ENCODE measurements at places on chromosomes 4 and X.

GRCh38 chrX:56797574-56798338 lies 68.7 kb downstream of the NBDY start:
- DNase-seq: no peak

GRCh38 chr4:185793716-185794115 lies 18.3 kb downstream of the SORBS2 start:
- no peak for DNase-seq

GRCh38 chrX:8404471-8404870 lies 60.2 kb upstream of the VCX3B start:
- no peak for DNase-seq

DNA sequence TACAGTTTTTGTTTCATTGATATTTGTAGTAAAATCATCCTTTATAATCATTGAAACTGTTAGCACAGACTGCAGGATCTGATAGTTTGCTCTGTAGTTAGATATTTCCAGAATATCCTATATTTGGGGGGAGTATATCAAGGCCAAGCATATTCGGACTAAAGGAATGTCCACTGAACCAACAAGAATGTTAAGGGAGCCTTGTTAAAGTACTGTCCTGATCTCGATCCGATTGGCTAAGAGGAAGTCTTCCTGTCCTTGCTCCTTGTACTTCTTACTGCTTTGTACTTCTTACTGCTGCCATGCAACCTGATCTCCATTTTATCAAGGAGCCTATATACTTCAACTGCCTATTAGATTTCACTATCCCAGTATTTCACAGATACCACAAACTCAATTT lies 449.3 kb downstream of the RPA4 start:
- no peak for DNase-seq

- DNase-seq: no peak
Observed at GRCh38 chrX:73683236-73683859, 120.4 kb downstream of the CHIC1 start.

- no peak for DNase-seq
Observed at GRCh38 chr4:37561803-37562207, 124.4 kb downstream of the RELL1 start.

GRCh38 chr4:147019091-147019490 lies 73.4 kb upstream of the TTC29 start:
- DNase-seq: peak; percentile 19

DNA sequence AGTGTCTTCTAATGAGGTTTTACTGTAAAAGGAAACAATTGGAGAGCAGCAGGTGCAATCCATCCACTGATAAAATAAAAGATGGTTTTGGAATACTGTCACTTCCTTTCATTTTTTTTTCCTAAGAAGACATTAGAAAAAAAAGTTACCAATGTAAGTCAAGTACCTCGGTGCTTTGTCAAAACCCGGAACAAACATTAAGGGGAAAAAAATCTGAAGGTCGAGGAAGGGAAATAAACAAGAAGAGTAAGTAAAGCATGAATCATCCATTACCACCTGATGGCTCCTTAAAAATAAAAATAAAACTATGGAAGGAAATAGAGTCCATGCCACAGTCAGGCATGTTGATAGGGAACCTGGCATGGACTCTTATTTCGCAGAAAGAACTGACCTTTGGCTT lies 15.3 kb upstream of the XPNPEP2 start:
- no peak for DNase-seq

DNA sequence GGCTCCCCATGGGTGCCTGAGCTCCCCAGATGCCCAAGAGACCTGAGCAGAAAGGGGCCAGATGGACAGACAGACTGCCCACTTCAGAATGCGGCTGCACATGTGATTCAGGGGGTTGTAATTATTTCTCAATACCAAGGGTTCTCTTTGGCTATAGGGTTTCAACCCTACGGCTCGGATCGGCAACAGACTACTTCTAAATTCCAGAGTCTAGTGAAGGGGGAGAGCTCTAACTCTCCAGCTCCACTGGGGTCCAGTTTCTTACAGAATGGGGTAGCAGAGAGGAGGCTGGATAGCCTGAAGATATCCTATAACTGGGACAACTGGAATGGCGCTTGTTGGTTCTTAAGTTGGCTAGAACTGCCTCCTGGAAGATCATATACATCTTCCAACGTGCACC lies 136.3 kb downstream of the MGST2 start:
- DNase-seq: no peak

DNA sequence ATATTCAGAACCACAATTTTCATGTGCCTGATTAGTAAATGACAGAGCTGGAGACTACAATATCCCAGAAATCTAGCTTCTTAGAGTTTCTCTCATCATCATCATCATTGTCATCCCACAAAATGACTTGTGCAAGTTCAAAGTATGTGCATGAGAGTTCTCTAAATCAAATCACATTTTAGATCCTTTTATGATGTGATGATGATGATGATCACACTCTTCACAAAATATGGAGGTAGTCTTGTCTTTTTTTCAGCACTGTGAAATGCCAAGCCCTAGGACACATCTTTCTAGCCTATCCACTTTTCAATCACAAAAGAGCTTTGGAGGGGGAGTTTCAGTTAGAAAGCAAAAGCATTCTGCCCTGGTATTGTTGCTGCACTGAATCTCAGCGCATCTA lies 7.4 kb downstream of the MBNL3 start:
- no peak for DNase-seq

GRCh38 chrX:7146020-7146702 lies 1.4 kb upstream of the STS start:
- no peak for DNase-seq

DNA sequence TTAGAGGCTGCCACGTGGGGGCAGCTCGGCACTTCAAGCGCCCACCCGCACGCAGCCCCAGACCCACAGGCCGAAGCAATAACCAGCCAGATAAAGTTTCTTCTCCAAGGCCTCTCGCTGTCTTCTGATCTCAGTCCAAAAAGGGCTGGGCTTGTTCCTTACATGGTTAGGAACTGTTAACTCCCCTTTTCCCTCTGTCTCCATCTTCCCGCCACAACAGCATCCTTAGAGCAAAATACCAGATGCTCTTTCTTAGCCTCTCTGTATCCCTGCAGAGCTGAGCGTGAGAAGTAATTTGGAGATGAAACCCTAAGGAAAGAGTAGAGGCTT lies 23.4 kb upstream of the KIAA1210 start:
- DNase-seq: no peak

GRCh38 chrX:54708404-54708803 lies 89.7 kb downstream of the ITIH6 start:
- DNase-seq: no peak

DNA sequence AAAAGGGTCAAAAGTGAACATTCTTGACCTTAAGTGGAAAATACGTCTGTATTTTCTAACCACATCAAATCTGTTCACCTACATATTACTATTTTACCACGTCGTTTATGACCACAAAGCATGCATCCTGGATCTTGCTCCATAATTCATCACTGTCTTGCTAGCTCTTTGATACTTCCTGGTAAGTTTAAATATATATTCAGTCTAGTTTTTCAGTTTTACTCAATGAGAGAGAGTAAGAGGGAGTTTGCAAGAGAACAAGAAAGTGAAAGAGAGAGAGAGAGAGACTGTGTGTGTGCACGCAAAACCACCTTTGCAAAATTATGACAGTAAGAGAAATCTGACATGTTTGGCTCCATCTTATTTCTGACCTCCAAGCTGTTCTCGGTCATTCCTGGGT lies 173.7 kb upstream of the GALNTL6 start:
- DNase-seq: no peak

DNA sequence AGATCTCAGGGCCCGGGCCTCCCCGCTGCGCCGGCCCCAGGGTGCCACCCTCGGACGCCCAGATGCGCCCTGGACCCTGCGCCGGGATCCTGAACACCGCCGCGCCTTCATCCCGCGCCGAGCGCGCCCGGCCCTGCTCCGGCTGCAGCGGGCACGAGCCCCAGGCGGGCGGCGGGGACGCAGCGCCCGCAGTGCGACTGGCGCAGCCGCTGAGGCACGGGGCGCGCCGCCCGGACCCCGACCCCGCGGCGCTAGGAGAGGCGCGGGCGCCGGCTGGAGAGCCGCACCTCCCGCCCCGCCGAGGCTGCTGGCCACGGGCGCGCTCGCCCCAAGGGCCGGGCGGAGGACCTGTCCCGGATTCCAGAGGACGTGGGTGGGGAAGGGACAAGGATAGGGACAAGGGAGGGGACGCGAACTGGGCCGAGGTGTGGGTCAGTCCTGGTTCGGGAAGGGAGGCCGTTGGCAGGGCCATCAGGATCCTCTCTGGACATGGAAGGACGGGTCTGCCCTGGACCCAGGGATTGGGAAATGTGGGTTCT lies 1.1 kb downstream of the ZFYVE28 start:
- DNase-seq: no peak

GRCh38 chrX:148288451-148288850 lies 212.0 kb upstream of the AFF2 start:
- DNase-seq: no peak

DNA sequence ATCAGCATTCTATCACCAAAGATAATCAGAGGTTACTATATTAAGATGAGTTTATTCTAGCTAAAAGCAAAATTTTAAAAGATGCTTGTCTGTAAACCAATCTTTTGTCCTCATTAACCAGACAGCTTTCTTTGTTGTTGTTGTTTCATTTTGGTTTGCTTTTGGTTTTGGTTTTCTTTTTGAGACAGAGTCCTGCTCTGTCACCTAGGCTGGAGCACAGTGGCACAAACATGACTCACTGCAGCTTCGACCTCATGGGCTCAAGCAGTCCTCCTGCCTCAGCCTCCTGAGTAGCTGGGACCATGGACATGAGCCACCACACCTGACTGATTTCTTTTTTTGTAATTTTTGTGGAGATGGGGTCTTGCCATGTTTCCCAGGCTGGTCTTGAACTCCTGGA lies 102.9 kb downstream of the COX18 start:
- DNase-seq: no peak

GRCh38 chrX:21047034-21047455 lies 327.2 kb upstream of the CNKSR2 start:
- no peak for DNase-seq

Data from activated CD4-positive, alpha-beta T cell treated with anti-CD3 and anti-CD28 coated beads for 1 hour (primary cell).